Mucosa of gallbladder (tissue), 1 donor: ENCODE measurements at places on chromosomes 6 and 20.

DNA sequence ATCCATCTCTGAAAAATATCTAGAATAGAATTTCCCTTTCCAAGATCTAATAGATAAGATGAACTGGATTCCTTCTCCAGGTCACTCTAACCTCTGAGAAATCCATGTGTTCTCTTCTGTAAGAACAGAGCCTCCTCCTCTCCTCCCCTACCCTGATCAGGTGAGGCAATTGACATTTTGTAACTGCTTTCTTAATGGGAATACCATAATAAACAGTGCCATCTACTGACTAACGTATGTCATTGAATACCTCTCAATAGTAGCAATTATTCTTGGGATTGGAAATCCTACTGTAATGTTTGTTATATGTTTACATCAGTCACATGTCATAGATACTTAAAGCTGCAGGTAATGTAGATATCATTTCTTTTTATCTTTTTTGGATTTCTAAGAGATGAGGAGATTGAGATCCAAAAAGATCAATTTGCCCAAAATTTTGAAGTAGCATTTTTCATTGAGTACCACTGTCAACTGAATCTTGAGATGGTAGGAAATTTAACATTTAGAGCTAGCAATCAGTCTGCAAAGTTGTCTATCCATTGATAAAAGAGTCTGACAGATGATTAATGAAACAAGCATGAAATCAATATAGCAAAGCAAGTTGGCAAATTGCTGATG is 365.8 kb upstream of the HSF2 start:
- DNase-seq: no peak

GRCh38 chr6:25050356-25050755 is 114.6 kb upstream of the RIPOR2 start:
- no peak for DNase-seq

- no peak for DNase-seq
Observed at GRCh38 chr20:35226126-35226883, at the start of gene MMP24. Gene MMP24 (plus strand): TSS chr20:35226690. CDS start chr20:35226739, 49 bp downstream.

GRCh38 chr6:139253656-139254055 is 38.1 kb downstream of the TXLNB start:
- DNase-seq: no peak

DNA sequence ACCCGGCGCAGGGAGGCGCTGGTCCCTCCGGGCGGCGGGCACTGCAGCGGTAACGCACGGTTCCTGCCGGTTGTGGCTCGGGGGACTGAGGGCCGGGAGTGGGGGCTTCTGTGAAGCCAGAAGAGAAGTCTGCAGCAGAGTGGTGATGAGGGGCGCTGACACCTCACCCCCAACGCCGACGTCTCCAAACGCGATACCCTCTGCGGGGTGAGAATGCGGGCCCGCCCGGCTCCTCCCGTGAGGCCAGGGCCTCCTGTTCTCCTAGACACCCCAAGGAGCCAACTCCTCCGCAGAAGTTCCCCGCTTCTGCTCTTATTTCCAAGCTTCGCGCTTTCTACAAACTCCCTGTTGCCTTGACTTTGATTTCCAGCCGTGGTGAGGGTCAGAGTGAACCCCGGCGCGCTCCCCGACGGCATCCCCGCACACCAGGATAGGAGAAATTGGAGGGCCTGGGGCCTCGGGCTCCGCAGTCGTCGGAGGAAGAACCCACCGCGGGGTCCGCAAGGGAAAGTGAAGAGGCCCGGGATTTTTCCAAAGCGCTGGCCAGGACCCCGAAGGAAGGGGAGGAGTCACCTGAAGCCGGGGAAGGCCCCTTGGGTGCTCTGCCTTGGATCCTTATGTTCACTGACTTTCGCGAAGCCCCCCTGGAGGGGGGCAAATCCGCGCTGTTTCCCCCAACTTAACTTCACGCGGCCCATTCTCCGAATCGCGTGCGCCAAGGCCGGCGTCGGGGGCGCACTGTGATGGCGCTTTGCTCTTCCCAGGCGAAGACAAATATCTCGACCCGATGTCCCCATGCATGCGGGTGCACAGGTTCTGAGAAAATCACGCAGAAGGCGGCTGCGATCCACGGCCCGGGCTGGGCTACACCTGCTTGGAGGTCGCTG is 3.1 kb upstream of the INSM1 start:
- no peak for DNase-seq

GRCh38 chr6:121771937-121772720 is 336.7 kb downstream of the GJA1 start:
- no peak for DNase-seq

DNA sequence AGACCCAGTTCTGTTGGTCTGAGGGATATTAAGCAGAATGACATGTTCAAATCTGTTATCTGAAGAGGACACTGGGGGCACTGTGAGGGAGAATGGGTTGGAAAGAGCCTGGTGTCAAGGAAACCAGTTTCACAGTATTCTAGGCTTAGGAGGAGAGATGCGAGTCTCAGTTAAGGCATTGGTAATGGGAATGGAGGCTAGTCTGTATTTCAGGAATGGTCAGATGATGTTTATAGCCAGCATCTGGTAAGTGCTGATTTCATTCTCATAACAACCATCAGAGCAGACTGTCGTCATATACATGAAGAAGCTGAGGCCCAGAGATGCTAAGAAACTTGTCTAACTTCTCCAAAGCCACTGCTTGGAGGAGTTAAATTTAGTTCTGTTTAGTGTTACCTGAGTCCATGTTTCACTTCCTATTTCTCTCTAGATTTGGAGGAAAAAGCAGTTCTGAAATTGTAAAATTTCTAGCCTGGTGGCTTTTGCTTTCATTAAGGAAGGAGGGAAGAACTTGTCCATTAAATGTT is 242.0 kb downstream of the ARID1B start:
- DNase-seq: no peak

GRCh38 chr6:33191383-33192104 is 723 bp downstream of the COL11A2 start:
- no peak for DNase-seq
